ENCODE measurements at places on chromosomes 16 and 17.

DNA sequence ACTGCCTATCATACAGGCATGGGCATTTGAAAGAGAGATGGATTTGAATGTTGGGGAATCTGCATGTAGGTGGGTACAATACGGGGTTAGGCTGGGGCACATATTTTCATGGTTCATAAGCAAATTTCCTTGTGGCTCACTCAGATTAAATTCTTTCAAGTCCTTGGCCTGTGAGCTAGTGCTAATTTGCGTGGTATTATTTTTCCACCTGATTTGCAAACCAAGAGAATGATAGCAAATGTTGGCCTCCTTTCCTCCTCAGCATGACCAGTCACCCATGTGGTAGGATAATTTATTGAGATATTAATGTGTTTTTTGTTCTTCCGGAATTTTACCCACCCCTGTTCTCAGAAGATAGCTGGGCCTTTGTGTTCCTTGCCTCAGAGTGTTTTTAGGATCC lies 22.9 kb downstream of the FAM20A start:
- DNase-seq: no peak

- no peak for DNase-seq
These were observed 699 bp upstream of the MAP1LC3B start for GRCh38 chr16:87391324-87391949.

- DNase-seq: no peak
These were observed at the start of gene HS3ST2 for GRCh38 chr16:22813948-22814710. Gene HS3ST2, plus strand, starts transcription at chr16:22814162. Its CDS starts 449 bp downstream, at chr16:22814611.

GRCh38 chr16:2853531-2854073 lies 4.4 kb downstream of the PRSS22 start:
- no peak for DNase-seq

DNA sequence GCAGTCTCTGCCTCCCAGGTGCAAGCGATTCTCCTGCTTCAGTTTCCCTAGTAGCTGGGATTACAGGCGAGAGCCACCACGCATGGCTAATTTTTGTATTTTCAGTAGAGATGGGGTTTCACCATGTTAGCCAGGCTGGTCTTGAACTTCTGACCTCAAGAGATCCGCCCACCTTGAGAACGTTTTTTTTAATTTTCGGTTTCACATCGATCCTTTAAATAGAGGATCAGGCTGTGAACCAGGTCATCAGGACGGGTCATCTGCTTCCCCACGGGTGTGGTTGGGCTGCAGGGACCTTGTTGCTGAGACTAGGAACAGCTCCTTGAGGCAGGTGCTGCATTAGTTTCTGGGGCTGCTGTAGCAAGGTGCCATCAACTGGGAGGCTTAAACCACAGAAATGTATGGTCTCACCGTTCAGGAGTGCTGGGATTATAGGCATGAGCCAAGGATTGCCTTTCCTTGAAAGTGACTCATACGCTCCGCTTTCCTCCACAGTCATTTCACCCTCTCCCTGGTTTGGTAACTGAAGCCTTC lies 7.9 kb upstream of the NAGPA start:
- no peak for DNase-seq

DNA sequence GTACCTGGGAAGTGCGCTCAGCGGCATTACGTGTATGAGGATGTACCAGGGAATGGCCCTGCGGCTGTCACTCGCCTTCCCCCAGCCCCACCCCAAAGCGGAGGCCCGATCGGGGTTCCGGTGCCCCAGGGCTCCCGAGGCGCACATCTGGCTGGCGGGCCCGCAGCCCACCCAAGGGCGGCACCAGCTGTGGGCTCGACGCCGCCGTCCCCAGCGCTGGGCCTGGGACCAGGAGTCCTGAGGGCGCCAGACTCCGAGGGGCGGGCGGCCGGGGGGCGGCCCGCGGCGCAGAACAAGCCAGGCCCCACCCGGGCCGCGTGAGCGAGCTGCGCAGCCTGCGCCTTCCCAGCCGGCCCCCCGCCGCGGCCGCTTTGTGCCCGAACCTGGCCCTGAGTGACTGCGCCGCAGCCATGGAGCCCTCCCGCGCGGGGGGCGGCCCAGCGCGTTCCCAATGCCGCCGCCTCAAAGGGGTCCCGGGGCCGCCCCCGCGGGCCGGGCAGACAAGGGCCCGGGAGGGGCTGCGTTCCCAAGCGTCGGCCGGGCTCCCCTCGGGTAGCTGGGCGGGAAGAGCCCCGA lies 17.4 kb downstream of the ZNF423 start:
- no peak for DNase-seq

DNA sequence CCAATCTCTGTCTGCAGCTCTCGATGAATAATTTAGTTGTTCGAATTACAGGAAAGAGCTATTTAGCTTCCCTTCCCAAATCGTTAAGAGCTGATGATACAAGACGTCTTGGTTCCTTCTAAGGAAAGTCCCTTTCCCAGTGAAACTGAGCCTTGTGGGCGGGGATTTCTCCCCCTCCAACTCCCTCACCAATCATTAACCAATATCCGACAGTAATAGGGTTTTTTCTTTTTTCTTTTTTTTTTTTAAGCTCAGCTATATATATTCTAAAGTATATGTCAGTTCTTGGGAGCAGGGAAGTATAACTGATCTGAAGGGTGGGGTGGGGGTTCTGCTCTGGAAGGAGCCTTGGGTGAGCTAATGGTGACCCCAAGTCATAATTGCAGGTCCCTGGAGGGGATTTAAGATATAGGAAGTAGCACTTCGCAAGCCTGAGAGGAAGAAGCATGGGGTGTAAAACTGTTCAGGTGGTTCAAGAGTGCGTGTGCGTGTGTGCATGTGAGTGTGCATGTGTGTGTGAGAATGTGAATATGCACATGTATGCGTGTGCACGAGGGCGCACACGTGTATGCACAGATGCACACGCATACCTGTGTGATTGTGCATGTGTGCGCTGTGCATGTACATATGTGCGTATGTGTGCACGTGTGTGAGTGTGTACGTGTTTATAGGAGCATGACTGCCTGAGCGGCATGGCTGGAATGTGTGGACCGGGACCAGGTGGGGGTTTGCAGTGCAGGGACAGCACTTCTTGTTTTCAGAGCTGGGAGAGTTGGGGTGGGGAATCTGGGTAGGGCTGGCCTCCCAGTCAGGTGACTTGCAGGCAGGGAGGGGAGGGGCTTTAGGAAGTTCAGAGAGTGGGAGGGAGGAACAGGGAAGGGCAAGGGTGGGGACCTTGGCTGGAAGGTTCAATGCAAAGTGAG lies 42.7 kb downstream of the SOCS3 start:
- no peak for DNase-seq

GRCh38 chr16:73091174-73091573 lies 43.2 kb upstream of the ZFHX3 start:
- no peak for DNase-seq

GRCh38 chr17:34423978-34424813 lies 61.2 kb upstream of the CCL1 start:
- no peak for DNase-seq

- no peak for DNase-seq
These were observed 385.2 kb downstream of the NPIPA8 start for GRCh38 chr16:17951378-17951777.

GRCh38 chr17:73394512-73395450 lies 83.0 kb upstream of the CDC42EP4 start:
- DNase-seq: no peak

DNA sequence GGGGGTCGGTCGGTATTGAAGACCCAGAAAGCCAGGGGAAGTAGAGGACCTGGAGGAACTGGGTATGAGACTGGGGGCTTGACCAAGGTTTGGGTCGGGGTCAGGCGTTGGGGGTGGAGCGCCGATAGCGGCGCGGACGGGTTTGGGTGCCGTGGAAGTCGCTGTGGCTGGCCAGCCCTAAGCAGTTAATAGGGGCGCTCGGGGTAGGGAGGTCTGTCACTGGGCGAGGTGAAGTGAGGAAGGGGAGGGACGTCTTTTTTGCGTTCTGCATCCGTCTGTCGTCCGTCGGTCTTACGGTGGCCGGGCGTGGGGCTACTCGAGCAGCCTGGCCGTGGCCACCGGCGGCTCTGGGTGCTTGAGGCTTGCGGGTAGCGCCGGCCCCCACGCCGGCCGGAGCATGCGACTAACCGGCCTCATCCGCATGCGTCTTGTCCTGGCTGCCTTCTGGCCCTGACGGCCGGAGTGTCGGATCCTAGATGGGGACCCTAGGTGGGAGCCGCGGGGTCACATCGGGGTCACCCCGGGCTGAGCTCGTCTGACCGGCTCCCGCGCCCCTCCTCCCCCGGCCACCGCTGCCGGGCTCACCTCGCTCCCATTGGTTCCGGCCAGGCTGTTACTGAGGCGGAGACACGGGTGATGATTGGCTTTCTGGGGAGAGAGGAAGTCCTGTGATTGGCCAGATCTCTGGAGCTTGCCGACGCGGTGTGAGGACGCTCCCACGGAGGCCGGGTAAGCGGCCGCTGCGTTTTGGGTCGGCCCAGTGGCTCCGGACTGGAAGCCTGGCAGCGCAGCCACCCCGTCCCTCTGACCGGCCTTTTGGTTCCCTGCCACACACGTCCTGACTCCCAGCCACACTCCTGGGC lies 10.3 kb upstream of the TMEM88 start:
- peak; percentile 57 for DNase-seq

GRCh38 chr16:20396846-20397467 lies 7.6 kb downstream of the PDILT start:
- no peak for DNase-seq

DNA sequence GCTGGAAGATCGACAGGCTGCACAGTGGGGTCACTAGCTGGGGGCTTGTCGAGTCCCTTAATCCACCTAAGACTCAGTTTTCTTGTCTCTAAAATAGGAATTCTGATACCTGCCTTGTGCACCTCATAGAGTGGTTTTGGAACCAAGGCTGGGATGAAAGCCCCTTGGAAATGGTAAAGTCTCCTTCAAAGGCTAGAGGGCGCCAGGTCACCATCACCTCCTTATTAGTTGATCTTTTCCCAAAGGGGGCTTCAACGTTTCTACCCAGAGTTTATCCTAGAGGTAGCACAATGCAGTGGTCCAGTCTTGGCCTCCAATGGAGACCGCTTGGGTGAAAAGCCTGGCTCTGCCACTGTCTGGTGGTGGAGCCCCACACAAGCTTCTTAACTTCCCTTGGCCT lies 158.2 kb downstream of the AIPL1 start:
- no peak for DNase-seq

DNA sequence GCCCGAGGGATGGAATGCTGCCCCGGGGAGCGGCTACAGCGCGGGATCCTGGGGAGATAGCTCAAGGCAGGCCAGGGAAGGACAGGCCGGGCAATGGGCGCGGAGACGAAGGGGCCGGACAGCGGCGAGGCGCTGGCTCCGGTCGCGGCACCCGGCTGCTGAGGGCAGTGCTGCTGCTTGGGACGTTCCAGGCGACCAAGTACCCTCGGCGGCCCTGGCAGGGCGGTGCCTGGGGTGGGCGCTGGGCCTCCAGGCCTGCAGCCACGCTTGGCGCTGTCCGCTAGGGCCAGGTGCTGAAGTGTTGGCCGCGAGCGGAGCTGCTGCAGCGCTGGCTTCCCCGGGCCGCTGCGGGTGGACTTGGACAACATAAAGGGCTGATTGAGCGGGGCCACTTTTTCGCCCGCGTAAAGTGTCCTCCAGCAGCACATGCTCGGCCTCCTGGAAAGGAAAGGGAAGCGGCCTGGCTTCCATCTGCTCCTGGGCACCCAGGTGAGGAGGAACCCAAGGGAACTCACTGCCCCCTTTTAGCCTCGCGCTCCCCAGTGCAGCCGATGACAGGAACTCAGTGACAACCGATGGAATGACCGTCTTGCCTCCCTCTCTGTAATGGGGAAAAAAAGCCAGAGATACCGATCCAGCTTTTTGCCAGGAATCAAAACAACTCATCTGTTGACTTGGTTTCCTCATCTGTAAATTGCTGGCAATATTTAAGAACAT lies 23.7 kb downstream of the CLEC3A start:
- no peak for DNase-seq

DNA sequence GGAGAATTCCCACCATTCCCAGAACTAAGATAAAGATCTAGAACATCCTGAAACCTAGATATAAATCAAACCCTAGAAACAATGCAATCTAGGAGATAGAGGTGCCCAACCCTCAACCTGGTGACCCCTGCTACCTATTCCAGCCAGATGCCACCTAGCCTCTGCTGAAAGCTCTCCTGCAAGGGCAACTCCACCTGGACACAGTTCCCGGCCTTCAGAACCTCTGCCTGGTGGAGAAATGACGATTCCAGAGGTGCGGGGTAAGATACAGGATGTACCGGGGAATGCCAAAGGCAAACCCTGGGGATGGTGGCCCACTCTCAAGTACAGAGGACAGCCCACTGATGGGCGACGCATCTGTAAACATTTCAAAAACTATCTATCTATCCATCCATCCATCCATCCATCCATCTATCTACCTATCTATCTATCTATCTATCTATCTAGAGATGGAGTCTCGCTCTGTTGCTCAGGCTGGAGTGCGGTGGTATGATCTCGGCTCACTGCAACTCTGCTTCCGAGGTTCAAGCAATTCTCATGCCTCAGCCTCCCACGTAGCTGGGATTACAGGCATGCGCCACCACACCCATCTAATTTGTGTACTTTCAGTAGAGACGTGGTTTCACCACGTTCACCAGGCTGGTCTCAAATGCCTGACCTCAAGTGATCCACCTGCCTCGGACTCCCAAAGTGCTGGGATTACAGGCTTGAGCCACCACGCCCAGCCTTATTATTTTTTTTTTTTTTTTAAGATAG lies 19.0 kb downstream of the MEAK7 start:
- no peak for DNase-seq

- DNase-seq: no peak
These were observed 9.0 kb upstream of the TERB1 start for GRCh38 chr16:66810391-66810790.

DNA sequence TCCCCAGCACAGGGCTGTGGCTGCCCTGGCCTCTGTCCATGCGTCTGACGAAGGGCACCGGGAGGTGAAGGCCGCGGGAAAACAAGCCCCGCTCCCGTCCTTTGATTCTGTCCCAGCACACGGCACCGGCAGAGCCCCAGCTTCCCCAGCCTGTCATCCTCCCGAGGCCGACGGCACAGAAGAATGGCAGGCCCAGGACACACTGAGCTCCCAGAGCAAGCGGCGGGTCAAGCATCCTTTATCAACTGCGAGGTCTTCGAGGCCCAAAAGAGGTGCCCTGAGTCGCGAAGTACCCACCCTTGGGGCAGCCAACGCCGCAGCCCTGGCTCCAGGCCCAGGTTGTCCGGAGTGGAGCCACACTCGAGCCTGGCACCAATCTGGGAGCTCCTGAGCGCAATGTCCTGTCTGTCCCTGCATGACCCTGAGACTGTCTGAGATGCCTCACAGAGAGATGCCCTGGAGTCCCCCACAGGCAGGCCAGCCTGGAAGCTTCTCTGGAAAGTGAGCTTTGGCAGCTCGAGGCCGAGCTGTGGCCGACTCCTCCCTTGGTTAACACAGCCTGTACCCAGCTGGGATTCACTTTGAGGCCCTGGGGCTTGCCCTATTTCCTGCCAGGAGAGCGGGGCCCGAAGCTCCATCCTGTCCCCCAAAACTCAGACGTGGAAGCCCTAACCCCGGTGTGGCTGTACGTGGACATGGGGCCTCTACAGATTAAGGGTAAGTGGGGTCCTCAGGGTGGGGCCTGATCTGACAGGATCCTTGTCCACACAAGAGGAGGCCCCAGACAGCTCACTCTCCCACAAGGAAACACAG lies 23.3 kb downstream of the SLC7A5 start:
- no peak for DNase-seq

- DNase-seq: no peak
These were observed 9.6 kb downstream of the SREBF1 start for GRCh38 chr17:17826942-17827785.

- DNase-seq: no peak
These were observed 141.4 kb upstream of the MON1B start for GRCh38 chr16:77049577-77049976.

GRCh38 chr16:1102921-1103635 lies 7.0 kb upstream of the C1QTNF8 start:
- no peak for DNase-seq

GRCh38 chr16:4409081-4409932 lies 7.1 kb downstream of the CORO7 start:
- DNase-seq: no peak

- peak; percentile 14 for DNase-seq
These were observed at the start of gene PRRT2 for GRCh38 chr16:29811896-29812665. Gene PRRT2, plus strand, starts transcription at chr16:29812193. Its CDS starts 862 bp downstream, at chr16:29813055.

- no peak for DNase-seq
These were observed 8.1 kb downstream of the MPO start for GRCh38 chr17:58272367-58273280.
